ENCODE measurements at places on chromosomes 16 and 17. TPM values are rescaled to one million over a fixed set of nuclear protein-coding genes. Genes with fewer than 3 reads are reported as not detected.

Gene GPR139
- total RNA-seq = not detected

Gene RNU2-1
- 2,405 TPM for total RNA-seq

Gene ZNF200
- total RNA-seq = 9.7 TPM

Gene PPY
- not detected for total RNA-seq

Gene SOX8
- 66.4 TPM for total RNA-seq

Gene CCDC137
- 13.1 TPM for total RNA-seq

Gene KIF2B
- not detected for total RNA-seq

Gene TOM1L2
- 191 TPM for total RNA-seq

Gene SLC35G6
- total RNA-seq = not detected

Gene SLC13A5
- total RNA-seq = 11.6 TPM

Gene NTN1
- total RNA-seq = 3.5 TPM

Gene RHOT1
- total RNA-seq = 85.9 TPM

Gene CHST4
- not detected for total RNA-seq

Gene CREBBP
- total RNA-seq = 112 TPM

Gene CCL13
- not detected for total RNA-seq

Gene KRT25
- not detected for total RNA-seq

Gene CCL7
- not detected for total RNA-seq

Gene PIPOX
- 8.2 TPM for total RNA-seq

Gene NPIPA2
- total RNA-seq = 10.0 TPM

Gene GUCY2D
- 0.91 TPM for total RNA-seq

All from dorsolateral prefrontal cortex (tissue), 122 donors.